Thoracic aorta (tissue), 2 donors: ENCODE measurements at places on chromosomes 2 and 18.

DNA sequence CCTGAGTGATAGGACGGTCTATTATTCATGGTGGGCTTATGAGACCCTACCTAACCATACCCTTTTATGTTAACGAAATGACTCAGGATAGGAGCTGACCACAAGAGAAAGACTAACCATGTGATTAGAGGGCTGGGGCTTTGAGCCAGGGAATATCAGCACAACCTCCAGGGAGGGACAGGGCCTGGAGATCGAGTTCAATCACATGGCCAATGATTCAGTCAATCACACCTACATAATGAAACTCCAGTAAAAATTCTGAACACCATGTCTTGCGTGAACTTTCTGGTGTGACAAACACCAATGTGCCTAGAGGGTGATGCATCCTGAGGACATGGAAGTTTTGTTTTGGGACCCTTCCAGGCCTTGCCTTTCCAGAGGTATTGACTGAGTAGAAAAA, 2.2 kb upstream of the TEX51 start:
- no peak for DNase-seq

- DNase-seq, result no peak
Measured at GRCh38 chr2:160615706-160616105, 122.1 kb upstream of the RBMS1 start.

DNA sequence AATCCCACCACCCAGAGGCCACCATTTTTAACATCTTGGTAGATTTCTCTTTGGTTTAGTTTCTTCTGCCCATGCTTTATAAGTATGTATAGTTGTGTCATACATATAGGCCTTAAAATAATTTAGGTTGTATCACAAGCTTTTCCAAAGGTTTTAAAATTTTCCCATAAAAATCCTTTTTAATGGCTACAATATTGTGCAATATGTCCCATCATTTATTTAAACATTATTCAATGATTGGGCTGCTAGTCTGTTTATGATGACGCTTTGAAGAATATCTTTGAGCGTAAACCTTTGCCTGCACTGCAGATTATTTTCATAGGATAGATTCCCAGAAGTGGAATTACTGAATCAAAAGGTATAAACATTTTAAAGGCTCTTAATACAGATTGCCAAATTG, 217.3 kb downstream of the CLIP4 start:
- no peak for DNase-seq

- DNase-seq, result no peak
Measured at GRCh38 chr18:24987303-24988252, 364.4 kb downstream of the ZNF521 start.

DNA sequence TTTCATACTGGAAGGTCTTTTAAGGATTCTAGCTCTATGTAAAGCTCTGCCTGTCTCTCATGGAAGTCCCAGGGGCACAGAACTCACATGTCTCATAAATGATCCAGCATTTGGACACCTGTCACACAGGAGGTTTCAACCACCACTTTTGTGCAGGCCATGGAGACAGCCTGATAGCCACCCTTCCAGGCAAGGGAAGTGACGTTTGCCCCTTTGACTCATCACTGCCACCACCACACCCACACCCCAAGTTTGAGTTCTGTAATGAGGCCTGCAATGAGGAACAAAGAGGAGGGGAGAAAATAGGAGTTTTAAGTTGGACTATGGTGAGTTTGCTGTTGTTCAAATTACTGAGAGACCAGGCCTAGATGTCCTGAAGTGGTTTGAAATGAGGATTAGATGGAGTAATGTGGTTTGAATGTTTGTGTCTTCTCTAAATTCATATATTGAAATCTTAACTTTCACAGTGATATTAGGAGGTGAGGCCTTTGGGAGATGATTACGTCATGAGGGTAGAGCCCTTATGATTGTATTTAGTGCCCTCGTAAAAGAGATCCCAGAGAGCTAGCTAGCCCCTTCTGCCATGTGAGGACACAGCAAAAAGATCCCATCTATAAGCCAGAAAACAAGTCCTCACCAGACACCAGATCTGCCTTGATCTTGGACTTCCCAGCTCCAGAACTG, 175.3 kb upstream of the EPHA4 start:
- no peak for DNase-seq

DNA sequence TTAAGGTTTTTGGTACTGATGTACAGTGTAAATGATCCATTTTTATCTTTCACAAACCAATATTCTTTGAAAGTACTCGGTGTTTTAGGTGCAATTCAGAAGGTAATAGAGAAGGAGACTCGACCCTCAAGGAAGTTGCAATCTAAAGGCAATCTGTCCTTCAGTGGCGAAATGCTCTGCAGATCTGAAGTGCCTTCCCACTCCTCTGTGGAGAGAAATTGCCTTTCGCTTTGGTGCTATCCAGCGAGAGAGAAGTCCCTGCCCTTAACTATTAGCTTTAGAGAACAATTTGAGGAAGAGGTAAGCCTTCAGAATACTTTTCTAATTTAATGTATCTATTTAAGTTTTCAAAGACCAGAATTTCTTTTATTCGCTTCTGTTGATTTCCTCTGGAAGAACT, 371.8 kb upstream of the FANCL start:
- no peak for DNase-seq

- DNase-seq, result no peak
Measured at GRCh38 chr2:216791303-216791702, 68.6 kb downstream of the TNP1 start.

GRCh38 chr2:162518894-162519293, 175.0 kb downstream of the GCA start:
- no peak for DNase-seq

DNA sequence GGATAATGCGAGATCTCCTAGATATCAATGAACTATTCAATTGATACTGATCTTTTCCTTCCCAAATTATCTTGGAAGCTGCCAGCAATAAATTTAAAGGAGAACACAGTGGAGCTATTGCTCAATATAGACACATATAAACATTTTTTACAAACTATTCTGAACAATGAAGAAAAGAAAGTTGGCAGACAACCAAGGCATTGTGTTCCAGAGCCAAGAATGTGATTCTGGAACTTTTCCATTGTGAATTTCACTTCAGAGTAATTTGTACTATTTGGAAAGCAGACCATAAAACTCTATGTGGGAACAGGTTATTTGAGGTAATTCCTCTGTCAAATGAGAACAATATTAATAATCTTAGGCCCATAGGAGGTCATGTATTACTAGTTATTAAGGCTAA, 588.2 kb downstream of the IRS1 start:
- DNase-seq, result no peak

DNA sequence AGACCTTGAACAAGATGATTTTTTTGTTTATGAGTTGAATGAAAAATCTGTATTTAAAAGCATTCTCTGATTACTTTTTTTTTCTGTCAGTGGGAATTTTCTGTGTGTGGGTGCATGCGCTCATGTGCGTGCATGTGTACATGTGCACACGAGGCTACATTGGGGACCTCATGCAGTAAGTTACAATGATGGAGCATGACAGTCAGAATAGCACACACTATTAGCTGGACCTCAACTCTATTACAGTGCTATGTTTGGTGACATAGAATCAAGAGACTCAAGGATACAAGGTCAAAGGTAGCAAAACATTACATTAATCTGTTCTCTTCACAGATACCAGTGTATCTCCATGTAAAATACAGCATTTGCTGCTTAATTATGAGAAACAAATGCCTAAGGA, 276.8 kb upstream of the FIGN start:
- DNase-seq, result no peak
